Right forelimb (tissue), 1 donor: ENCODE measurements at places on chromosomes 5 and 9.

- no peak for DNase-seq
Measured at GRCh38 chr5:33340195-33340594, 100.6 kb upstream of the TARS1 start.

DNA sequence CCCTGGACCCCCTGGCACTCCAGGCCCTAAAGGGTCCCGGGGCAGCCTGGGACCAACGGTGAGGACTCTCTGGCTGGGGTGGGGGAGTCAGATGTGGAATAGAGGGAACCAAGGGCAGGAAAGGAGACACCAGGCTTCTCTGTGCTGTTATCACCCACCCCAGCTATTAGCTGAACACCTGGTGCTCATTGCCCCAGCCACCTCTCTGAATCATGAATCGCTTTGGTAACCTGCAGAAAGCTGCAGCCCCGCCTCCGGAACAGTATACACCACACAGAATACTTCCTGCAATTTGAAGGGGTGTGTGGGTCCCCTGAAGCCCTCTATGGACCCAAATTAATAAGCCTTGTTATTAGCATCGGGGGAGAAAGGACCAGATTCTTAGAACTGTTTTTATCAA, 40.4 kb upstream of the ORM1 start:
- DNase-seq = peak; percentile 28

DNA sequence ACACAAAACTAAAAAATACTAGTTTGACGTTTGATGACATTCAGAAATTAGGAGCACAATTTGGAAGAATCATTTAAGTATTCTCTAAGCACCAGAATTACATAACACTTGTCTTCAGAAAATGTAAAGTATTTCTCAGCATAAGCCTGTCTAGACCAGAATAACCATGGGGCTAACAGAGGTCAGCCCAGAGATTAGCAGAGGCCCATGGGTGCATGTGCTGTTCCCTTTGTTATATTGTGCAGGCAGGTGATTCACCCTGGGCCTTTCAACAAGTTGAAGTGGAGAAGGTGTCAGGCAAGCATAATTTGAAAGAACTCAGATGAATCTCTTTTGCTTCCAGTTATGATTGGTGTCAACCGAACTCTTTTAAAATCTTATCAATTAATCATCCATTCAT, 227.9 kb downstream of the LURAP1L start:
- DNase-seq = no peak

DNA sequence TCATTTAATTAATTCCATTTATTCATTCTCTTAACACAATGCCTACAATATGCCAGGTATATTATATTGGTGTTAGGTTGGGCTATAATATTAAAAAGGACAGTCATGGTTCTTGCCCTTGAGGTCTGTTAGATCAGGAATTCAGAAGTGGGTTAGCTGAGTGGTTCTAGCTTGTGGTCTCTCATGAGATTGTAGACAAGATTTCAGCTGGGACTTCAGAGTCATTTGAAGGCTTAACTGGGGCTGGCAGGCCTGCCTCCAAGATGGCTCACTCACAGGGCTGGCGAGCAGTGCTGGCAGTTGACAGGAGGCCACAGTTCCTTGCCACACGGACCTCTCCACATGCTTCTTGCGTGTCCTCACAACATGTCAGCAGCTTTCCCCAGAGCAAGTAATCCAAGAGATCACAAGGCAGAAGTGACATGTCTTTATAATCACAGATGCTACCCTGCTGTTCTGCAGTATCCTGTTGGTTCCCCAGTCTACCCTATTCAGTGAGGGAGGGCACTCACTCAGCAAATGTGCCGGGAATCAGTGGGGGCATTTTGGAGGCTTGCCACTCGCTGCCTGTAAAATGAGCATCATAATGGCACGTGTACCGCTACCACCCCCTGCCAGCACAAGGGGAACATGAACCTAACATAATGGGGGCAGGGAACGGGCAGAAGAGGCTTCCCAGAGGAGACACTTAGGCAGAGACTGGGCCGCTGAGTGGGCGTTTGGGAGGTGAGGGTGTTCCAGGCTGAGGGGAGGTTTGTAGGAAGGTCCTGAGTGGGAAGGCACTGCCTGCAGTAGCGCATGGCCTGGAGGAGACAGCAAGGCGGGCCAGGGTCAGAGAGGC, 70.0 kb downstream of the EXOSC2 start:
- no peak for DNase-seq

DNA sequence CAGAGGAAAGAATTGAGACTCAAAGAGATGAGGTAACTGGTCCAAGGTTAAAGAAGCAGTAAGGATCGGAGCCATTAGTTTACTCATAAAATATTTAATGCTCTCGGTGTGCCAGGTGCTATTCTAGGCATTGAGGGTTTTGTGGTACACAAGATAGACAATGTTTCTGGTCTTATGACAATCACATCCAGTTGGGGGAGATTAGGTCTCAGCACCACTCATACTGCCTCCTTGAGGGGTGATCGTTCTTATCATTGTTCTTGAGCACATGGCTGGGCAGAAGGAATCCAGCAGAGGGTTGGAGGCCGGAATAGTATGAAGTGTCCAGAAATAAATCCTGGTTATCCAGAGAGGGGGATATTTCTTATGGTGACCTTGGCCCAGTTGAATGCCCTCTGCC, 40.7 kb upstream of the LCP2 start:
- no peak for DNase-seq
